ENCODE measurements at places on chromosomes 2 and 18.

GRCh38 chr2:86185517-86186212, 9.6 kb downstream of the IMMT start:
- no peak for DNase-seq

DNA sequence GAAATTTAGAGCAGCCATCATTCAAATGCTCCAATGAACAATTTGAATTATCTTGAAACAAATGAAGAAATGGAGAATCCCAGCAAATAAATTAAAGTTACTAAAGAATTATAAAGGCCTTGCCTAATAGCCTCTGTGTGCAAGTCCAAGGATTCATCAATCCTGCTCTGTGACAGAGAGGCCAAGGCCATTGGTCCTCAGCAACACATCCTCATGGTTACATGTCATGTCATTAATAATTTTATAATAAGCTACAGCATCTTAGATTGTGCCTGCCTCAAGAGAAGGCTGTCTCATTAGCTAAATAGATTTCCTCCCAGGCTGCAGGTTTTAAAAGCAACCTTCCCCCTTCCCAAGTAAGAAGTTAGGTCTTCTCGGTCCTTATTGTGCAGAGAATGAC, 611.6 kb downstream of the FBXO15 start:
- DNase-seq: no peak

- no peak for DNase-seq
These were observed 43.3 kb downstream of the SNED1 start for GRCh38 chr2:241041589-241042158.

DNA sequence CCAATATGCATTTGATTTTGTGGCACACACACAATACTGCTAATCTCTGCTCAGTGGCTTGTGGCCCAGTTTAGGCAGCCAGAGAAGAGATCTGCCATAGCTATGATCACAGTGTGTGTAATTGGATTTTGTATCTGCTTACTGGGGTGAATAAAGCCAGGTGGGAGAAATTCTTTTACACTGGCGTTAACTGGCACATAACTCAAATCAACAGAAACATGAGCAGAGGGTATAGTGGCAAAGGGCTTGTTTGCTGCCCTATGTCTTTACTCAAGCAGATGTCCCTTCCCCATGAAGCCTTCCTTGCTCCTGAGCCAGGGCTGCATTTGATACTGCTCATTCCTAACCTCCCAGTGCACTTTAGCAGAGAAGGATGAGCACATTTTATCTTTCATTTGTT, 28.5 kb downstream of the STON1 start:
- DNase-seq: no peak

DNA sequence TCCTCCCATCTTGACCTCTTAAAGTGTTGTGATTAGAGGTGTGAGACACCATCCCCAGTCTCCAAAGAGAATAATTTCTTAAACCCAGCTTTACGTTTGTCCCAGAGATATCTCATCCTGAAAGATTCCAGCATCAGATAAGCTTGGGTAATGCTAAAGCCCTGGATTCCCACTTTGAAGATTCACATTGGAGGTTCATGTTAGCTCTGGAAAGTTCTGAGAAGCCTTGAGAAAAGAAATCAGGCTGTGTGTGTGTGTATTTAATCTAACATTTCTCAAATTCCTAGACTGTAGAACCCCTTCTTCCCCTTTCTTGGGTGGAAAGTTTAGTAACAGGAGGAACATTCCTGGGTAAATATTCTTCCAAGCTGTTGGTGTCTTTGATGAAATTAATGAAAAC, 18.0 kb downstream of the ZNF532 start:
- DNase-seq: no peak

GRCh38 chr2:215171796-215172195, 33.4 kb upstream of the ABCA12 start:
- no peak for DNase-seq

DNA sequence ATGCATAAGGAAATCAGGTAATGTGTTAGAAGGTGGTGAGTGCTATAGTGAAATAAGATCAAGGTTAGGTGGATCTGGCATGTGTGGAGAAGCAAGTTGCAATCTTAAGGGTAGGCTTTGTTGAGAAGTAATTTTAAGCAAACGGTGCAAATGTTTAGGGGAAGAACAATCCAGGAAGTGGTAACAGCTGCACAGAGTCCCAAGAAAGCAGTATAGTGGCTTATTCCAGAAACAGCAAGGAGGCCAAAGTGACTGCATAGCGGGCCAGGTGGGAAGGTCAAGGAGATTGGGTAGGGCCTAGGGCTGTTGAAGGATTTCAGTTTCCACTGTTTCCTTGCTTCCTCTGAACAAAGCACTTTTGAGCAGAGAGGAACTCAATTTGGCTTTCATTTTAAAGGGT, 30.0 kb upstream of the RAB1A start:
- no peak for DNase-seq

- DNase-seq: no peak
These were observed 162.6 kb upstream of the FN1 start for GRCh38 chr2:215598376-215598975.

- no peak for DNase-seq
These were observed 67.2 kb downstream of the REV1 start for GRCh38 chr2:99422599-99422998.

DNA sequence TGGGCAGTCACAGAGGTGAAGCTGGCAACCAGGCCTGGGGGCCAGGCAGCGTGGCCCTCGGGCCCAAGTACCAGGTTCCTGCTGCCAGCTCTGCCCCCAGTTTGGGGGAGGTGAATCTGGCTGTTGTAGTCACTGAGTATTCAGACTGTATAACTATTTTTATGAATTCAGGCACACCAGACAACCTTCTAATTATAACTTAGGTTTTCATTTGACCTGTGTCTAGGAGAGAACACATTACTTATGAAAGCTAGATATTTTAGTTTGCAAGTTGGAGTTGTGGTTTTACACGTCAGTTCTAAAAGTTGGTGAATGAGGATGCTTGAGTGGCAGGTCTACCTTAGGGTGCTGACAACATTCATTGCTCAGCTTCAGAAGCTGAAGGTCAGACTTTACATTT, 71.7 kb downstream of the LIMS1 start:
- DNase-seq: no peak

GRCh38 chr2:232240906-232241305, 137.6 kb upstream of the ALPP start:
- DNase-seq: no peak

DNA sequence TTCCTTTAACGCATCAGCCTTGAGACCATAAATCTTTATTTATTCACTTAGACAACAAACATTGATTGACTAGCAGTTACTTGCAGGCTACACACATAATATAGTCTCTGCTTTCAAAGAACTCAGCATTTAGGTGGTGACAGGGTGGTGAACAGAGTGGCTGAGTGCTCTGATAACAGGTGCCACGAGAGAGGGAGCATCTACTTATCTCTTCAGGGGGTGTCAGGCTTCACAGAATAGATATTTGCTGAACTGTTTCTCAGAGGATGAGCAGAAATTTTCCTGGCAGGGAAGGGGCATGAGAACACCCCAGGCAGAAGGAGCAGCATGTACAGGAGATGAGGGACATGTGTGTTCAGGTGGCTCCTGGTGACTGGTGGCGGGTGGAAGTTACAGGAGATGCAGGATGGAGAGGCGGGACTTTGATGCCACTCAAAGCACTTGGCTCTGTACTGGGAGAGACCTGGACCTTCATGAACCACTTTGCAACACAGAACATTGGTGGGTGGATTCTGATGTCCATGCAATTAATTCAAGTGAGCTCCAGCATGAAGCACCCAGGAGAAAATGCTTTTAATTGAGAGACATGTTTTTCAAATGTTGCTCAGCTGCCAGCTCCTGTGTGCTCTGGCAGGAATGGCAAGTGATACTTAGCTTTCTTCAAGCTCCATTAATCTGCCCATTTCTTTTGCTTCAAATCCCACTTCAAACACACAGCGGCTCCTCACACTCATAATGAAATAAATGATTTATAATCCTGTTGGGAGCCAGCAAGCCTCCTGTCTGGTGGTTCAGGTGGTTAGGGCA, 248.9 kb downstream of the MYCN start:
- DNase-seq: no peak

DNA sequence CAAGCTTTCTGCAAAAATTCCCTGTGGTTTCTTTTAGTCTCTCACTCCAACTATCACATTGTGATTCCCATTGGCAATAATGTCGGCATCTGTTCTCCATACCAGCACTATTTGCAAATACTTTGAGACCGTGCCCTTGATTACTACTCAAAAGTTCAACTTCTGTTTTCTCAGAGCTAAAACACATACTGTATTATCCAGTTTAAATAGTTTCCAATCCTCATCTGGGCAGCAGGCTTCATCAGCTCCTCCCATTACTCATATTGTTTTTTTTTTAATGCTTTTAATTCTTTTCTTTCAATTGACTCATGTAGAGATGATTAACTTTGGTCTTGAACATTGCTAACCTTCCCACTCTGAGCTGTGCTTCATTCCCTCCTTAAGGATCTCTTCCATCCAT, 135.8 kb downstream of the METTL8 start:
- no peak for DNase-seq

DNA sequence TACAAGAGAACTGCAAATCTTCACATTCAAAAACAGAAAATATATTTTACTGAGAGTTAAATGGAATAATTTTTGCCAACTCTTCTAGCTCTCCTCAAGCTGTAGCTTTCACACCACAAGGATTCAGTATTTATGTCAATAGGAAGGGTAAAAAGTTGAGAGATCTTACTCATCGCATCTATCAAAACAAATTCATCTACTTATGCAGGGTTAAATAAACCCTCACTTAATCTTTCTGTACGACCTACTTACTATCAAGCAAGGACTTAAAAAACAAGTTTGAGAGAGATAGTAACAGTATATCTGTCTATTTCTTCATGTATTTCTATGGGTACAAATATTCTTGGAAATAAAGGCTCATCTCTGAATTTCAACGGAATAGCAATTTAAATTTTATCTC, 35.5 kb downstream of the SIGLEC15 start:
- DNase-seq: no peak

DNA sequence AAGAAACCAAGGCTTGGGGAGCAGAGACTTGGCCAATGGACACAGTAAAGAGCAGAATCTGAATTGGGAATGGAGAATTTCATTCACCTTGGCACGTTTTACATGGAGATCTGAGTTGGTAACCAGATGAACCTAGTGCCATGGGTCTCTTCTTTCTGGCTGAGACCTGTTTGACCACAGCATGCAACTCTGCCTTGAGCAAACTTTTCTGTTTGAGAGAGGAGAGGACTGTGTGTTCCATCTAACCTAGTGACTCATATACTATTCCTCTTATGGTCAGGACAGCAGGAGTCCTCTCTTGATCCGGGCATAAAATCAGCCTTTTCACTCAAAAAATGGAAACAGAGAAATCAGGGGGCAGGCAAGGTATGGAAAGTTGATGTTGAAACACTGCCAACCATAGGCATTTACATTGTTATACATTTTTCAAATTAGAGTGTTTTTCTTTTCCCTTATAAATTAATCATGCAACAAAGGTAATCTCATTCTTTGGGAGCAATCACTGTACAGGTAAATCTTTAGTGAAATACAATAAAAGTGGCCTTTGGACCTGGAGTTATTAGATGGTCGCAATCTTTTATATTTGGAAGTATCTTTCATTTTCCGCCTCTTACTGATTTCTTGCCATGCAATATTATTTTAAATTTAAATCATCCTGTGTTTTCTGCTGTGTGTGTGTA, 86.7 kb downstream of the NRP2 start:
- DNase-seq: no peak

DNA sequence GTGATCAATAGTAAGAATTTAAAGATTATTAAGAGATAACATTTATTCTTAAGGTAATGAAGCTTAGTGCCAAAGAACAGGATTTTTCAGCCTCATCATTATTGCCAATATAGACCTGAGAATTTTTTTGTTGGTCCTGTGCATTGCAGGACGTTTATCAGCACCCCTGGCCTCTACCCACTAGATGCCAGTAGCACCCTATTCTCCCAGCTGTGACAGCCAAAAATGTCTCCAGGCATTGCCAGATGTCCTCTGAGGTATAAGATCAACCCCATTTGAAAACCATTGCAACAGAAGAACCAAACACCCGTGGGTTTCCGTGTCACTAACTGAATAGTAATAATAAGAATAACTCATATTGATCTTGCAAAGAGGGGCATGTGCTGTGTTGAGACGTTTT, 700.0 kb upstream of the SOX11 start:
- no peak for DNase-seq

DNA sequence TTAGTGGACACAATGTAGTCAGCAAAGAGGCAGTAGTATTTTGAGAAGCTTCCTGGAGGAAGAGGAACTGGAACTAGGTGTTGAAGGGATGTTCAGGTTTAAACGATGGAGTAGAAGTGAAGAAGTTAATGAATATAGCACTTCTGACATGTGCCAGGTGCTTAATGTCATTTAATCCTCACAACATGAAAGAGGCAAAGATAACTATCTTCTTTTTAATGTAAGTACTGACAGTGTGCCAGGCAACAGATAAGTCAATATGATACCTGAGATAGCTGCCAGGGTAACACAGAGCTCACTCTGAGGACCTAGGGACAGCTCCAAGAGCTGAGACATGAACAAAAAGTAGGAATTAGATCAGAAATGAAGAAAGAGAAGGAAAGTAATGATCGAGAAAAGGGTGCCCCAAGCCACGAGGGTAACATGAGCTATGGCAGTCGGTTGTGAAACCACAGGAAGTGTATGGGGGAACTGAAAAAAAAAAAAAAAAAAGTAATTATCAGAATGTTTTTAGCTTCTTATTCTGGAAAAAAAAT, 140.7 kb downstream of the RNF144A start:
- DNase-seq: no peak

DNA sequence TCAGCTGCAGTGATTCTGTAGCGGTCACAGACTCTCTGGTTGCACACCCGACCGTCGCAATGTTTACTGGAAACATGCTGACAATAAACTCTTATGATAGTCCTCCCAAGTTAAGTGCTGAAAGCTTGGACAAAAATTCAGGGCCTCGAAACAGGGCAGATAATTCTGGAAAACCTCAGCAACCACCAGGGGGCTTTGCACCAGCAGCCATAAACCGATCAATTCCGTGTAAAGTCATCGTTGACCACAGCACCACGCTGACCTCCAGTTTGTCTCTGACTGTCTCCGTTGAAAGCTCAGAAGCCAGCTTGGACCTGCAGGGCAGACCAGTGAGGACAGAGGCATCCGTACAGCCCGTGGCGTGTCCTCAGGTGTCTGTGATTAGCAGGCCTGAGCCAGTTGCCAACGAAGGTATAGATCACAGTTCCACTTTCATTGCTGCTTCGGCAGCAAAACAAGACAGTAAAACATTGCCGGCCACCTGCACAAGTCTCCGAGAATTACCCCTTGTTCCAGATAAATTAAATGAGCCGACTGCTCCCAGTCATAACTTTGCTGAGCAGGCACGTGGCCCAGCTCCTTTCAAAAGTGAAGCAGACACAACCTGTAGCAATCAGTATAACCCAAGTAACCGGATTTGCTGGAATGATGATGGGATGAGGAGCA, 166.1 kb downstream of the ASXL3 start:
- no peak for DNase-seq

DNA sequence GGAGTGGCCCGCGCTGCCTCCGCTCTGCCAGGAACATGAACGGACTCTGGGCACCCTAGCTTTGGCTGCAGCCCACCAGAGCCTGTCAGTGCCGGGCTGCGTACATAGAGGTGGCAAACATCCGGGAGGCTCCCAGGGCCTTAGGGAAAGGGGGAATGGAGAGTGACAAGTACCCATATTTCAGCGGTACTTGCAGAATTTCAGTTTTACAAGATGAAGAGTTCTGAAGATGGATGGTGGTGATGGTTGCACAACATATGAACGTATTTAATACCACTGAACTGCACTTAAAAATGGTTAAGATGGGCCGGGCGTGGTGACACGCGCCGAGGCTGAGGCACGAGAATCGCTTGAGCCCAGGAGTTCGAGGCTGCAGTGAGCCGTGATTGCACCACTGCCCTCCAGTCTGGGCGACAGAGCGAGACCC, 873 bp downstream of the MTHFD2 start:
- no peak for DNase-seq

GRCh38 chr18:59546188-59546587, 151.0 kb downstream of the CCBE1 start:
- DNase-seq: no peak

Data from activated CD4-positive, CD25-positive, alpha-beta regulatory T cell (primary cell).